ENCODE measurements at places on chromosomes 4 and X.
A peak's percentile ranks its signal among the peaks of the same experiment; 100 is the strongest.

DNA sequence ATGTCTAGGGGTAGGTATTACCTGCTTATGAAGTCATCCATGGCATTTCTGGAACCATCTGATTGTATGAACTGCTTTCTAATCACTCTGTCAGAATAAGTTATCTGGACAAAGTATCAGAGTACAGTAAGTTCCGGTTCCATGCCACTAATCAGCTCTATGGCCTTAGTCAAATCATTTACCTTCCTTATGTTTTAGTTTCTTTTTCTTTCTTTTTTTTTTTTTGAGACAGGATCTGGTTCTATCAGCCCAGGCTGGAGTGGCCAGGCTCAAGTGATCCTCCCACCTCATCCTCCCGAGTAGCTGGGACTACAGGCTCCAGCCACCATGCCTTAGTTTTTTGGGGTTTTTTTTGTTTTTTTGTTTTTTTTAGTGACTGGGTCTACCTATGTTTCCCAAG lies 11.5 kb downstream of the XIAP start:
- no peak for DNase-seq

DNA sequence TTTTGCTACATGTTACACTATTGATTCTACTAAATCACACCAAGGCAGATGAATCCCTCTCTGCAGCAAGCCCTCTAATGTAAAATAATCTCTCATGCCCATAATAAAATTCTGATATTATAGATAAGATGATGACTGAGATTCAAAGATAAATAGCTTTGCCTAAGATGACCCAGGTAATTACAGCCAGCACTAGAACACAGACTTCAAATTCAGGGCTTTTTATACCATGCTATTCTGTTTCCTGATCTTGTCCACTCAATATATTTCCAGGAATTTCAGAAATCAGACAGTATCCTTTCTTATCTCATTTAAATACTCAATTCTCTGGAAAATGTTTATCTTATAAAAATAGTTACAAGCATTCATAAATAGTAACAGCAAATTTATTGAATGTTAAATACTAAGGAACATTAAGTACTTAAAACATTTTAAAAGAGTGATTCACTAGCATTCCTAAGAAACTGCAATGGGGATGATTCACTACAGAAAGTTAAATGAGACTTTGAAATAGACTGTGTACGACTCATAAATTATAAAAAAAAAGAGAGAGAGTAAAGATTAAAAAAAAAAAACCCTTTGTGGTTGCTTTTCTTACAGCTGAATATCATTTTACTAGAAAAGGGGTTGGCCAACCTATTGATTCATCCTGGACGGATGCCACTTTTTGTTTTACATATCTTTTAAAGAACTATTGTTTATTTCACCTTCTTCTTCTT lies 45.8 kb upstream of the IL21 start:
- peak; percentile 65 for DNase-seq

- DNase-seq: peak; percentile 45
These were observed 369.6 kb downstream of the PCDH7 start for GRCh38 chr4:31089815-31090214.

- no peak for DNase-seq
These were observed 15.8 kb downstream of the UGT2B10 start for GRCh38 chr4:68831642-68832041.

DNA sequence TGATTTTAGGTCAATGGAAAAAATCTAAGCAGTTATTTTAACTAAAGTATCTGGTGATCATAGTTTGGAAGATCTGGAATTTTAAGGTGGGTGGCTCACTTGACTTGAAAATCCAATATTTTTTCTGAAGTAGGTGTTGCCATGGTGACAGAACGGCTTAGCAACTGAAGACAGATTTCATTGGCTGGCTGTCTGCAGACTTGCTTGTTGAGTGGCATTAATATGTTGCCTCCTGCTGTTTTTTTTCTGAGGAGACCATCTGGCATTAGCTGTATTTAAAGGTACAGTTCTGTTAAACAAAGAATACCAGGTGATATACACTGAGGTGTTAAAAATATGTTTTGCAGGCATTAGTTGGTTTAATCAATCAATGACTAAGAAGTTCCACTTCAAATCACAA lies 19.8 kb downstream of the CPE start:
- DNase-seq: peak; percentile 21

DNA sequence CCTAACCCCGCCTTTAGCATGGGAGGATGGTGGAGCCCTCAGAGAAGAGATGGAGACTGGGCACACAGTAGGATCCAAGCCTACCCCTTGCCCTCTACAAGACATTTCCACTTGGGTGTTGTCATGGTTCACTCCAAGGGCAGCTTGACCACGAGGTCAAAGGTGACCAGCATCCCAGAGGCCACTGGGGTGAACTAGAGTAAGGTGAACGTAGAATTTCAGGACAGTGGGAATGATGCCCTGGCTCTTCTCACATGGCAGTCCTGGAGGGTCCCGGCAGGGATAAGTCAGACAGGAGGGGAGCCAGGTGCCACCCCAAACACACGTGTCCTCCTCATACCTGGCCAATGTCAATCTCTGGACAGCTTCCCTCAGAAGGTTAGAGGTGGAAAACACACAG lies 274.2 kb upstream of the AGTR2 start:
- DNase-seq: no peak

DNA sequence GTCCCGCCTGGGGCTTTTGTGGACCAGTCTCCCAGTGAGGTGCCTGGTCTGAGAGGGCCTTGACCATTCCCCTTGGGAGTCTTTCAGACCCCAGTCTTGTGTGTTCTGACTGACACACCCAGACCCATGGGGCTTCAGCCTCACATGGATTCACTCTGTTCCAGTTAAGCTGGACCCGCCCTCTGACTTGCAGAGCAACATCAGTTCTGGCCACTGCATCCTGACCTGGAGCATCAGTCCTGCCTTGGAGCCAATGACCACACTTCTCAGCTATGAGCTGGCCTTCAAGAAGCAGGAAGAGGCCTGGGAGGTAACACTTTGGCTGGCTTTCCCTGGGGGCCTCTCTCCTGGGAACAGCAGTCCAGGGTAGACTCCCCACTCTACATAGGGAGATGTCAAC lies 6.8 kb downstream of the IL9R start:
- DNase-seq: no peak

DNA sequence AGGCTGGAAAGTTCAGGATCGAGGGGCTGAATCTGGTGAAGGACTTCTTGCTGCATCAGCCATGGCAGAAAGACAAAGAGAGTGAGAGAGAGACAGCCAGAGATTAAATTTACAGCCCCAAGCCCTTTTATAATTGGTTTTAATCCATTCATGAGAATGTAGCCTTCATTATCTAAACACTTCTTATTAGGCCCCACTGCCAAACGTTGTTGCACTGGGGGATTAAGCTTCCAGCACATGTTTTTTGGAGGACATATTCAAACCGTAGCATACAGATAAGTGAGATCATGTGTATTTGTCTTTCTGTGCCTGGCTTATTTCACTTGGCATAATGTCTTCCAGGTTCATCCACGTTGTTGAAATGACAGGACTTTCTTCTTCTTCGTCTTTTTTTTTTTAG lies 524.7 kb downstream of the SPRY1 start:
- DNase-seq: no peak
